ENCODE measurements at places on chromosomes 16 and 17. TPM values are rescaled to one million over a fixed set of nuclear protein-coding genes. Genes with fewer than 3 reads are reported as not detected.

The NKD1 gene
- total RNA-seq = under 0.01 TPM

GRCh38 chr17:1928976-1929375, 96.2 kb downstream of the RTN4RL1 start:
- no peak for DNase-seq

- DNase-seq = no peak
Measured at GRCh38 chr17:28569446-28569845, 1.9 kb downstream of the PIGS start.

DNA sequence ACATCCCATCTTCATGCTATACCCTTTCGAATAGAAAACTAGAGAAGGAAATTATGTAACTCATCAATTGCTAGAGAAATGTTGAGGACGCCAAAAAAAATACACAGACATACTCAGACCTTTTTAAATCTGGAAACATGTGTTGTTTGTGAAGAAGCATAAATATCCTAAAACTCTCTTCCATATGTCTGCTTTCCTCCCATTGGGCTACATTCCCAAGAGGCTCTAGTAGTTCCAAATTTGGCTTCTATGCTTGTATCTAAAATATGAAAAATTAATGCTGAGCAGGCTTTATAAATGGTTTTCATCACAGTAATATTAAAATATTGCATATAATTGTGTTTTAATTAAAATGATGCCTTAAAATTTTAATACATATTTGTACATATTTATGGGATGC, 297.9 kb upstream of the PSMD7 start:
- no peak for DNase-seq

DNA sequence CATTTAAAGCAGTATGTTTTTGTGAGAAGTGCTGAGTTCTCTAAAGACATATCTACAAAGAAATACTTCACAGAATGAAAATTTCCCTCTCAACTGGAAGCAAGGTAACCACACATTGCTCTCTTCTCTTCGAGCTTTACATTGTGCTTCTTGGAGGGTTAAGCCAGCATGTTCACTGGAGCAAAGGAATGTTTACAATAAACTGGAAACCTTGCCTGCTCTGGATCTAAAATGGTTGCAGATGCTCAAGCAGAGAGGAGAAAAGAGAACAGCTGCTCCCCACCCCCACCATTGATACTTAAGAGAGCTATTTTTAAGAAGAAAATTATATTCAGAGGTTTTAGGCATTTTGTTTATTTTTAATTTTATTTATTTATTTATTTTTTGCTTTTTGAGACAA, 213.1 kb downstream of the CEP112 start:
- DNase-seq = no peak

DNA sequence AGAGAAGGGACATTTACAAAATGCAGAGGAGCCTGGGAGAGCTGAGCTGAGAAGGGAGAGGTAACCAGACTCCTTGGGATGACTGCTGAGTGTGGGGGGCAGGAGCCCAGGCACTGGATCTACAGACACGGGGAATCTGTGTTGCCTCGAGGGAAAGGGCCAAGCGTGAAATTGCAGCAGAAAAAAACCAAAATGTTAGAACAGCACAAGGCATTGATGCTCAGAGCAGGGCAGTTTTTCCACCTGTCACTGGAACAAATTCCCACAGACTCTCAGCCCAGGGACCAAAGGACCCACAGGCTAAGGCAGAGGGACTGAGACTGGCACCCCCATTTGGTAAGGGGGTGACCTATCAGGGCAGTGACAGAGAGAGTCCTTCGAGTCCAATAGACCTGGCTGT, 2.0 kb downstream of the PITPNM3 start:
- no peak for DNase-seq

DNA sequence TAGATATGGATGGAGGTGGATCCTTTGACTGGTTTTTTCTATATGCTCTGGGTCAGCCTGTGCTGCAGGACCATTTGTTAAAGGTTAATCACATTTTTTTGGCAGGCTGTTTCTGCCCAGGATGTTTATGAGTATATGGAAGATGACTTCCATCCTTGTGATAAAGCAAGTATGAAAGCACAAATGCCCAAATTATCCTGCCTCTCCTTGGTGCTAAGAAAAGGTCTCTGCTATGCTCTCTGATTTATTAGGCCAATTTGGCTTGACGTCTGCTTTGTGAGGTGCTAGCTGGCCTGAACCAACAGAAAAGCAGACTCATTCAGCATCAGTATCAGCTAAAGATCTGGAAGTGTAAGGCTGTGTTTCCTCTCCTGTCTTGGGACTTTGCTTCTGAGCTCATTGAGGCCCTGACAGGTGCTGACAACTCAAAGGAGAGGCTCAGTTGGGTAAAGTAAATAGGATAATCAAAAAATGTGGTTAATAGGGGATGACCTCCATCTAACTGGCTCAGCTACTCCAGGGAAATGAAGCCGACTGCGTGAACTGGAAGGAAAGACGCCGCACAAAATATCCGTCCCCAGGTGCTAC, 15.2 kb downstream of the ANKRD40 start:
- DNase-seq = no peak

DNA sequence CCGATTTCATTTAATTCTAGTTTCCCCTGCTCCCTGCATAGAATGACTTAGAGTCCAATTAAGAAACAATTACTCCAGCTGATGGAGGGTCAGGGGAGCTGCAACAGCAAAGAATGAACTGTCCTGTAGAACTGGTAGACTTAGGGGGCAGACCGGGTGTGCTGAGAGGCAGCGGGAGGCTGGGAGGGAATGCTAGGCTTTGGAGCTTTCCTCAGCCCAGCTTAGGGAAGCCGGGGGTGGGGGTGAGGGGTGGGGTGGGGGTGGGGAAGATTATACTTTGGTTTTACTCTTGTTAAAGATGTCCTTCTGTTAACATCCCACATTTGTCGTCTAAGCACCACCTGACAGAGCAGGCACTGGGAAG, 458.6 kb upstream of the ASIC2 start:
- DNase-seq = no peak

DNA sequence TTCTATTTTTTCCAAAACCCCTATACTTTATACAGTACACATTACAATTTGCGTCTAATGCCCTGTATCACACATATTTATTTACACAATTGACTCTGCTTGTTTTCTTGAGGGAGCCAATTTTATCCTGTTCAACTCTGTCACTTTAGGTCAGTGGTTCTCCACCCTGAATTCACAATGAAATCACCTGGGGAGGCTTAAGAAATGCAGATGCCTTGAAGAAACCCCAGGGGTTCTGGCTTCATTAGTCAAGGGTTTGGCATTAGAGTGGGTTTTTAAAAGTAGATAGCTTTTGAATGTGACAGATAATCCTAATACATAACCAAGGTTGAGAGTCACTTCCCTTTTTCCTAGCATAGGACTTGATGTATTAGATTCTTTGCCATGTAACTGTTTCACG, 398.6 kb upstream of the ERCC4 start:
- DNase-seq = no peak

- no peak for DNase-seq
Measured at GRCh38 chr17:49288388-49288787, 57.8 kb upstream of the PHOSPHO1 start.

The GINS3 gene
- total RNA-seq = 1.1 TPM

The LAT gene
- 0.38 TPM for total RNA-seq

DNA sequence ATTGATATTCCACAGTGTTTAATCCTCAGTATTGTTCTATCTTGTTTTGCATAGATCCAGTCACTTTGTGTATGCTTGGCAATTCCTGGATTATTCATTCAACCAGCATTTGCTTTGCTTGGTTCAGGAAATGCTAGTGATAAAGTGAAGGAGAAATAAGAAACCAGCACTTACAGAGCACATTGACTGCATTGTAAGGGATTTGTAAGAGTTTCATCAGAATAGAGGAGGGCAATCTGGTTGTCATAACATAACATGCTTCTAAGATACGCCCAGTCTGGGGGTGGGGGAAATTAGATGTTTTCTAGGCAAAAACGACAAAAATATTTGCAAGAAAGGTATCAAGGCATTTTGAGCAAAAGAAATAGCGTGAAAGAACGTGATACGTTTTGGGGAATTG, 40.4 kb downstream of the TNRC6A start:
- no peak for DNase-seq

The TMEM238L gene
- total RNA-seq = not detected

The HS3ST3B1 gene
- 0.26 TPM for total RNA-seq

- DNase-seq = peak; percentile 69
Measured at GRCh38 chr16:57618296-57619132, 9.9 kb upstream of the ADGRG1 start.

DNA sequence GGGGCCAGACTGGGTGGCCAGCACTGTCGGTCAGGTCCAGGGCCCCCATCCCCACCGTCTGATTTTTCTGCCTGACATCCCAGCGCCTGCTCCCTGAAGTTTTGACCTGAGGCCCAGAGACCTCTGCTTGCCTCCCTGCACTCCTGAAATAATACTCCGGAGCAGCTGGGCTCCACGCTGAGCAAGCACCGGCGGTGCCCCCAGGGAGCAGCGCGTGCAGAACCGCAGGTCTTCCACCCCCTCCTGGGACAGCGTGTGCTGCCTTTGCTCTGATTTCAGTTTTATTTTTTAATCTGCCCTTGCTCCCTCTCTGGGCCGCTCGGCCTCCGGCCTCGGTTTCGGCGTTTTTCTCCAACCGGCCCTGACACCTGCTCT, 132.4 kb upstream of the GSE1 start:
- DNase-seq = no peak
